Fibroblast of lung (primary cell): ENCODE measurements at places on chromosomes 2 and 18. TPM values are rescaled to one million over a fixed set of nuclear protein-coding genes. Genes with fewer than 3 reads are reported as not detected.

- no peak for DNase-seq
Observed at GRCh38 chr2:67631483-67631882, 234.3 kb downstream of the ETAA1 start.

The ANTXR1 gene
- total RNA-seq = 44.6 and 45.5 TPM in 2 replicates

GRCh38 chr2:119744335-119744939, 15.3 kb upstream of the PTPN4 start:
- DNase-seq = peak; percentile 50

- DNase-seq = no peak
Observed at GRCh38 chr2:101617796-101618195, 79.7 kb upstream of the MAP4K4 start.

DNA sequence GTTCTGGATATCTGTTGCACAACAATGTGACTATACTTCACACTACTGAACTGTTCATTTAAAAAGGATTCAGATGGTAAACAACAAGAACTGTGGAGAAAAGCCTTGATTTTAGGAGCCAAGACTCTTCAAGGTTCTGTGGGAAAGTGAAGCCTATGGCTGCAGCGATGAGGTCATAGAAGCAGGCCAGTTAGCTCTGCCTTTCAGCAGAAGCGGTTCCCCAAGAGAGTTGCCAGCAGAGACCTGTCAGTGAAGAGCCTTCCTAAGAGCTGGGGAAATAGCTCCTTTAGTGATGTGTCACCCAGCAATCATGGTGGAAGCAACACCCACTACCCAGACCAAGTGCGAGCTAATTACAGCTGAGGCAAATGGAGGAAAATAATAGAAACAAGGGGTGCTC, 346.5 kb upstream of the ETAA1 start:
- DNase-seq = peak; percentile 28

The HOXD3 gene
- not detected in 2 replicates for total RNA-seq

GRCh38 chr2:106575955-106576354, 88.8 kb downstream of the CD8B2 start:
- peak; percentile 44 for DNase-seq

The C2orf66 gene
- 0.17 and 0.26 TPM in 2 replicates for total RNA-seq

The CD28 gene
- not detected in 2 replicates for total RNA-seq

DNA sequence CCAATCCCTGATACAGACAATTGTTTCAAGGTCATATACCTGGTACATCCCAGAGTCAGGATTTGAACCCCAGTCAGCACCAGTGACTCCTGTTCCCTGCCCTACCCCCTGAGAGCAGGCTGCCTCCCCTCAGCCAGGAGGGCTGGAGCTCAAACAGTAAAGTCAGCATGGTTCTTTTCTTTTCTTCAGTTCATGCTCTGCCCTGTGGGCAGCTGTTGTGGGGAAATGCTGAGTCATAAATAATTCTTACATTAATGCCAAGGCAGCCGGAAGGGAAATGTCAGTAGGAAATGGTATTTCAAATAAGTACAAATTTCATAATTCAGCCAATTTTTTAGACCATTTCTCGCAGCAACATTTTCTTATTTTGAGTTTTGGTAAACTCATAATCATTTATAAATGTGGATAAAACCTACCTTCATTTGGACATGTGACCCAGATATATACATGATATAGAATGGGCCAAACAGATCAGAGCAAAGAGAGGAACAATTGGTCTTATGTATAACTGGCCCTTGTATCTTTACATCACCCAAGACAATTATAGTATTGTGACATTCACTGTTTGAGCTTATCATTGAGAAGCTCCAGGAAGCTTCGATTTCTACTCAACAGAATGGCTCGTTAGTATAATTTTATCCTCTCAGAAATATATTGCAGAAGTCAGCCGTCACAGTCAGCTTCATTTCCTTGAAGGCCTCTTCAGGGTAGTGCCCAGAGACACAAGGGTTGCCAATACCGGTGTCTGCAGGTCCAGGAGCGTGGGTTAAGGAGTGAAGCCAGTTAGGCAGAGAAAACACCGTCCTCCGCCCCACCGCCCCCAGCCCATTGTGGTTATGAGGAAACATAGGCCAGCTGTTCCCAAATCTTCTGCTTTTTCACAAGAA, 28.0 kb upstream of the SCYGR1 start:
- peak; percentile 85 for DNase-seq

The RIF1 gene
- total RNA-seq = 34.9 and 36.5 TPM in 2 replicates

The NOL4 gene
- total RNA-seq = not detected in 2 replicates

- DNase-seq = no peak
Observed at GRCh38 chr18:42824178-42824577, 291.3 kb downstream of the RIT2 start.

- no peak for DNase-seq
Observed at GRCh38 chr18:42706618-42707017, 408.9 kb downstream of the RIT2 start.

The HOXD12 gene
- not detected in 2 replicates for total RNA-seq

DNA sequence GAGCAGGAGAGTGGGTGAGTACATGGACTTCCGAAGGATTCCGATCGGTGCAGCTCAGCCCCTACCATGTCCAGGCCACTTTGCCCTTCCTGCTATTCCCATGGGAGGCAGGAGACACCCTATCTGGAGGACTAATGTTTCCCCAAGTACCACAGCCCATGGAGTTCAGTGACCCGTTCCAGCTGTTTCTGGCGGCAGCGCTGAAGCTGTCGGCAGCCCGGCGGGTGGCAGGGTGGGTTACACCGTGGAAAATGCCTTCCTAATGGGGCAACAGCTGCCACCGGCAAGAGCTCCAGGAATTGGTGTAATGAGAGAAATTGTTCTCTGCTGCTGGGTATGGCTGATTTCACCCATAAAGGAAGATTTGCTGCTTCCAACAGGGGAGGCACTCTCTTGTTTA, 98.3 kb downstream of the MYCN start:
- DNase-seq = no peak

DNA sequence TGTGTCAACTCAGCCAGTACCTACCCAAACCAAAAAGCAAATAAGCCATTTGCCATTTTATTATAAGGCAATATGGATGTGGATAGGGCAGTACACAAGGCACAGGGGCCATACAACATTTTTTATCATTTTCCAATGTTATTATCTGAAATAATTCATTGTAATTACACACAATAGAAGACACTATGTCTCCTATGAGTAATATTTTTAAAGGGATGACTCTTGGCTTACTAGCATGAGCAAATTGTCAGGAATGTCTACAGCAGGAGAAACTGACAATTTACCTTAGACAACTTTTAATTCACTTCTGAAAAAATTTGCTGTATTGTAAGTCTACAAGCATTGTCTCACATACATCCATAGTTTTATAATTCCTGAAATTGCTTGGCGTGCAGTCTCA, 1193.9 kb upstream of the CELF4 start:
- DNase-seq = no peak

The ARMC9 gene
- 60.4 and 153 TPM in 2 replicates for total RNA-seq

DNA sequence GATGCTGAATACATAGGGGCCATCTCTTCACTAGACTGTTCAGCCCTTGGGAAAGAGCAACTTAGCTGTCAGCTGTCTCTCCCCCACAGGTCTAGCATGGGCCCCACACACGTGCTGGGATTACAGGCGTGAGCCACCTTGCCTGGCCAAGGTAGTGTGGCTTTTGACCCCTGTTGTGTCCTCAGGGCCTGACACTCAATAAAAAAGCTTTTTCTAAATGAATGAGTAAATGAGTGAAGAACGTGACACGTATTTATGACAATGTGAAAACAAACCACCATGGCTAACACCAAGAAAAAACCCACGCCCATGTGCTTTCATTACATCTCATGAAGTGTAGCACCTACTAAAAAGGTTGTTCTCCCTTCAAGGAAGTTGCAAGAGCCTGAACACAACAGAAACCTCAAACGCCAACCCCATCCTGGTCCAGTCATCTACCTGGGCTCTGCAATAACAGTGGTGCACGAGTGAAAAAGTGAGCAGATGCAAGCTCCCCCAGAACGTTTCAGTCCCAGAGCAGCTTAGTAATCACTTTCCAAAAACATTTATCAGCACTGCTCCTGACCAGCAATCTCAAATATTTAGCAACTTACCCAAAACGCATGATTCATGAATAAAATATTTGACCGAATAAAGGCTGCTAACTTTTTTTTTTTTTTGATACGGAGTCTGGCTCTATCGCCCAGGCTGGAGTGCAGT, 3.4 kb downstream of the WDFY1 start:
- peak; percentile 95 for DNase-seq

The SERPINB13 gene
- total RNA-seq = not detected in 2 replicates

DNA sequence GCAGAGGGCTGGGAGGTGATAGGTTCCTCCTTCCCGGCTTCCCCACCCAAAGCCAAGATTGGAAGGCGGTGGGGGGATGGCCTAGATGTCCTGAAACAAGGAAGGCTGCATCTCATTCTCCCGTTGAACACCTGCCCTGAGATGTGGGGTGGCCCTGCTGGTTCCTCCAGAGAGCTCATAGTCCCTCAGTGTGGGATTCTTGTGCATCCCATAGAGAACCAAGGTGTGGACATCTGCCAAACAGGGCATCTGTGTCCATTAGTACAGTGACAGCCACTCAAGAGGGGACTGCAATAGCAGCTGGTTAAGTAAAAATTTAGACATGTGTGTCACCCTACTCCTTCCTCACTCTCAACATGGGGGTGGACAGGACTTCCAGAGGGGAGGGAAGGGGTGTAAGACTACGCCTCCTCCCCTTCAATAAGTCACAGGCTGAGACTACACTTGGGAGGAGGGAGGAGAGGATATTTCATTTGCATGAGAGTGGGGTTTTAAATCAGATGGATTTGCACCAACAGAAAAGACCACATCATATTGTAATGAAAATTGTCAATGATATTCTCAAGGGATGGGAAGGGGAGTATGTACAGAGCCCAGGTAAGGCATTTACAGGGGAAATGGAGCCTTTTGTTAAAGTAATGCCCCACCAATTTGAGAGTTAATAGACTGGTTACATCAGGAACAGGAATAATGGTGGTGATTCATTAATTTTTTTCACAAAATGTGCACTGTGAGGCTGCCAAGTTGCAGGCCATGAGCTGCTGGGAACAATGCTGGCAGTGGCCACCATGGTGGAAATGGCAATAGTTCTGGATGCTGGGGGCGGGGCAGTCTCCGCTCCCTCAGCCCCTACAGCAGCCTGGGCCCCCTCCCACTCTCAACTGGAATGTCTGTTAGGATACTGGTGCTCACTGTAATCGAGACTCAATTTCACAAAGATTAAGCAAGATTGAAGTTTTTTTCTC, 80.6 kb downstream of the TEX51 start:
- DNase-seq = no peak

The TTL gene
- 24.7 and 28.2 TPM in 2 replicates for total RNA-seq

DNA sequence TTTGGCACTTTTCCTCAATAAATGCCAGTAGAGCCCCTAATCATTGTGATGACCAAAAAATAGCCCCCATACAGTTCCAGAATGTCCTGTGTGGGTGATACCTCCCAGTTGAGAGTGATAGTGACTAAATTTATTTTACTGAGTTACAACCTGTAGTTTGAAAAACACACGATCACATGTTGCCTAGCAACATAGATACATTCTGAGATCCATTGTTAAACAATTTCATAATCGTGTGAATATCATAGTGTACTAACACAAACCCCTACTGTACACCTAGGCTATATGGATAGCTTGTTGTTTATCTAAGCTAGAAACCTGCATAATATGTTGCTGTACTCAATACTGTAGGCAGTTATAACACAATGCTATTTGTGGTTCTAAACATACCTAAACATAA, 30.6 kb downstream of the KCMF1 start:
- DNase-seq = no peak

The PRSS56 gene
- total RNA-seq = not detected in 2 replicates

- peak; percentile 51 for DNase-seq
Observed at GRCh38 chr2:188291142-188291616, 495 bp upstream of the GULP1 start.

GRCh38 chr2:42930025-42930581, 137.7 kb upstream of the HAAO start:
- DNase-seq = peak; percentile 86

The HPCAL1 gene
- 21.6 and 34.5 TPM in 2 replicates for total RNA-seq

- no peak for DNase-seq
Observed at GRCh38 chr2:97741686-97742085, 28.3 kb downstream of the ZAP70 start.

GRCh38 chr2:236870370-236870769, 215.3 kb upstream of the COPS8 start:
- DNase-seq = peak; percentile 27

GRCh38 chr2:38886063-38886462, 3.6 kb upstream of the ARHGEF33 start:
- DNase-seq = no peak

GRCh38 chr2:61257446-61257845, 95.5 kb downstream of the C2orf74 start:
- no peak for DNase-seq

The ANO7 gene
- 0.26 and 0.50 TPM in 2 replicates for total RNA-seq

The EIF2AK3 gene
- 19.8 and 20.3 TPM in 2 replicates for total RNA-seq

GRCh38 chr2:66095820-66096345, 339.0 kb upstream of the MEIS1 start:
- no peak for DNase-seq

The MOGAT1 gene
- not detected in 2 replicates for total RNA-seq

The FAP gene
- total RNA-seq = 81.9 and 96.1 TPM in 2 replicates

DNA sequence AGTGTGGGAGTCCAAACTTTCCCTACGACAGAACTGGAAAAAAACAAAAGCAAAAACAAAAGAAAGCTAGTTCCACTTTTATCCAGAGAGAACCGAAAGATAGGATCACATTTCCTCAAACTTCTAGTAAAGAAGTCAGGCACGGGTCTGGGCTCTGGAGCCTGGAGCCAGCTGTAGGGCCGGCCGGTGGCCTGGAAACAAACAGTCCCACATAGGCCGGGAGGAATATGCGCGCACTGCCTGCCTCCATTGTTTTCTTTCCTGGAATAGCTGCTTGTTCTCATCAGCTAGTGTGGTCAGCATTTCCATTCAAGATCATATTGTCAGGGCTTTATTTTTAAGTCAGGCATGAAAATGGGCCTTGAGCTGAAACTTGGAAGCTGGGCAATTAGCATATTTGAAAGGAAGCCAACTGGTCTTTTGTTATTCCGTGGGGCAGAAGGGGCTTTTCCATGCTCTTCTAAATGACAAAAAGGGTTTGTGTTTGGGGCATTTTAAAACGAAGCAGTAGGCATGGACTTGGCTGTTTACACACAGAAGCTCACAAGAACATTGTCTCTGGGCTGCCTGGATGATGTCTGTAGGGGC, 58.7 kb upstream of the RFX8 start:
- no peak for DNase-seq

DNA sequence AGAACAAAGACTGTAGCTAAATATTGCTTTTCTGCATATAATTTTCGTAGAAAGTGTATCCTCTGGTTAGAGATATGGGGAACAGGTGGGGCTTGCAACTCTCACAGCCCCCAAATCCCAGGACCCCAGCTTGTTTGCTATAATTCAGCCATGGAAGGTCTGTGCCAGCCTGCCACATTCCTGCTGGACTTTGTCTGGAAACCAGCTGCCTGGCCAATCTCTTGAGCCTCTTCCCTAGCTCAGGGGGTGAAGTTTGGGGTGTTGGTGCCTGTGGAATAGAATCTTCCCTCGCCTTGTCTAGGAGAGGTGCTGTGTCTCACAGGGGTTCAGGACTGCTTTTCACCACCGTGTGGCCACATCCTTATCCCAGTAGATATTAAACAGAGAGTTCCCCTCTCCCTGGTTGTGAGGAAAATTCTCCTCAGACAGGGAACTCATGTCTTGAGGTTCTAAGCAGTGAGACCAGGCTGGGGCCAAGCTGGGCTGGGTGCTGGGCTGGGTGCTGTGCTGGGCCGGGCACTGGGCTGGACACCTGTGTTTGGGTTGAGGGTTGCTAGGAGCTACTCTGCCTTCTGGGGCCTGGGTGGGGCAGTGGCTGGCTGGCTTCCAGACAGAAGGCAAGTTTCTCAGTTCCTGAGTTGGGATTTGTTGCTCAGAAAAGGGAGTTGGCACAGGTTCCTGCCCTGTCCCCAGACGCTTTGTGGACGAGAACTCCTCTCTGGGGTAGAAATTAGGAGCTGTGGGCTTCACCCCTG, 12.3 kb downstream of the TOGARAM2 start:
- DNase-seq = no peak

GRCh38 chr2:9703701-9704221, 73.0 kb upstream of the YWHAQ start:
- peak; percentile 92 for DNase-seq
